ENCODE measurements at places on chromosomes 3 and 15. TPM values are rescaled to one million over a fixed set of nuclear protein-coding genes. Genes with fewer than 3 reads are reported as not detected.
A peak's percentile ranks its signal among the peaks of the same experiment; 100 is the strongest.

DNA sequence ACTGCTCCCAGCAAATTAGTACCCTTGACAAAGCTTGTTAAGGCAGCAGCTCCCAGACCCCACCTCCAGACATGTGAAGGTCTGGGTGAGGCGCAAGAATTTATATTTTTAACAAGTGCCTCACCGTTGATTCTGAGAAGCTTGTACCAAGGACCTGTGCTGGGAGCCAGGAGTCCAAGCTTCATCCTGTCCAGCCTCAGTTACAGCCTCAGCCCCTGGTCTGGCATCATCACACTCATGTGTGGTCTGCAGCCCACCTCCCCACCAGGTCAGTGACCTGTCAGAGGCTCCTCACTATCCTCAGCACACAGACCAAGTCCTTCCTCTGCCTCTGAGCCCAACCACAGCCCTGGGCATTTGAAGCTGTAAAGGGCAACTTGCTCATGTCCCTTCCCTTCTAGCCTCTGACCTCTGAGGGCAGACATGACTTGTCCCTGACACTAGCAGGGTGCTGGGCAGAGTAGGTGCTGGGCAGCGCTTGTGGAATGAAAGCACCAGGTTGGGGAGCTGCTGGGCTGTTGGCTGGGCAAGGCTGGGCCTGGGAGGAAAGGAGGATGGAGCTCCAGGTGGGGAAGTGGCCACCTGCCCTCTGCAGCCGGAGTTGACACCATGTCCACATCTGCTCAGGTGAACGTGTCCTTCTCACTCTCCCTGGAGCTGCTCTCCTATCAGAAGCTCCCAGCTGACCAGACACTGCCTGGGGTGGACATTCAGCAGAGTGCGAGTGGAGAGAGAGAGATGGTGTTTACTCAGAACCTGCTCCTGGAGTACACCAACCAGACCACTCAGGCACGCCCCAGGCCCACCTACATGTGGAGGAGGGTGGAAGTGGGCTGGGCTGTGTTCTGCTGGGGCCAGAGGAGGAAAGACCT, 16.9 kb downstream of the ACAA1 start:
- no peak overlapping the region for H3K4me3 ChIP-seq
- H3K27ac ChIP-seq: no peak overlapping the region
- H3K36me3 ChIP-seq: no peaks in the 10 kb centered on the region
- no peak for DNase-seq

DNA sequence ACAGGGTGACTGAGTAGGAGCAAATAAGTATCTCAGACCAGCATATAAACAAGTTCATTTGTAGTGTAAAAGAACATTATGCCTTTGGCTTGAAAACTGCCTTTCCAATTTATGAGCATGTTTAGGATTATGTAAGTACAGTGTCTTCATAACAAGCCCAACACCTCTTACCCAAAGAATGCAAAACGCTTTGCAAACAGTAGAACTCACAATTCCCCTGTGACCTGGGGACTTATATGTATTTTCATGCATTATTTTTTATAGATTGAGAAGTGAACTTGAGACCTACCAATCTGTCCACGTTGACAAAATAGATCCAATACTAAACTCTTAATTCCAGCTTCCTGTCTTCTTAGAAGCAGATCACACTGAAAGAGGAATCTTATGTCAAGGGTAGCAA, 202.1 kb downstream of the TP63 start:
- no peaks in the 10 kb centered on the region for H3K27me3 ChIP-seq
- DNase-seq: no peak
- no peak overlapping the region for H3K4me3 ChIP-seq
- no peaks in the 10 kb centered on the region for H3K36me3 ChIP-seq
- no peaks in the 10 kb centered on the region for H3K4me1 ChIP-seq

DNA sequence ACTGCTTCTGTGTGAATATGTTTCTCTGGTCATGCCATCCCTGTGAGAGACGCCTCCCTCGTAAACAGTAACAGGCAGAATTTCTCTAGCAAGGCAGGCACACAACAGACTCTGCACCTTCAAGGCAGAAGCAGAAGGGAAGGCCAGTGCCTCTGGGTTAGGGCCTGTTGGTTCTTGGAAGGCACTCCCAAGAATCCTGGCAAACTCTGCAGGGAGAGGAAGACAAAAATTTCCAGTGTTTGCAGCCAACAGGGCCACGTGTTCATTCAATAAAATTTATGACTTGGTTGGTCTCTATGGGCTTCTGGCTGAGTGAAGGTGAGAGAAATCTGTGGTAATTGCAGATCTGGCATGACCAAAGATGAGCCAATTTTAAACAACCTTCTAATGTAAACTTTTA, 39.3 kb downstream of the NFKBIZ start:
- no peaks in the 10 kb centered on the region for H3K27me3 ChIP-seq
- H3K27ac ChIP-seq: peak overlapping the region; percentile 57
- no peak overlapping the region for H3K4me3 ChIP-seq
- DNase-seq: peak; percentile 63

Gene CLDN1
- 0.95 TPM for total RNA-seq

DNA sequence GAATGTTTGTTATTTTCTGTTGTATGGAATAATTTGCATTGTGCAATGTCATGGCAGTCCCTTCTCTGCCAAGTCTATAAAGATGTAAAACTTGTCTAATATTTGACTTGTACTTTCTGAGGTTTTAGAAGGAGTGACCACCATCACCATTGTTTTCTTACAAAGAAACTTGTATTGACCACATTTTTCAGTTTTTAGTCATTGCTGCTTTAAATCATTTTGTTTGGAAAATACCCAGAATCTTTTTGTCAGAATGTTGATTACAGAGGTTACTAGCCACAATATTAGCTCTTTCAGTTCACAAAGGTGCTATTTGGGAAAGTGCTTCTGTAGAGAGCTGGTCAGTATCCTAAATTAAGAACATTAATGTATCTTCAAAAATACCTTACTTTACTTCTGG, 532.4 kb upstream of the GBE1 start:
- H3K4me1 ChIP-seq: no peaks in the 10 kb centered on the region
- no peak for DNase-seq
- H3K4me3 ChIP-seq: no peak overlapping the region
- H3K27ac ChIP-seq: no peak overlapping the region

GRCh38 chr15:99973351-99973750, 240.1 kb upstream of the LYSMD4 start:
- H3K27me3 ChIP-seq: no peaks in the 10 kb centered on the region
- DNase-seq: no peak
- no peak overlapping the region for H3K27ac ChIP-seq
- H3K4me1 ChIP-seq: no peaks in the 10 kb centered on the region
- H3K36me3 ChIP-seq: no peaks in the 10 kb centered on the region

DNA sequence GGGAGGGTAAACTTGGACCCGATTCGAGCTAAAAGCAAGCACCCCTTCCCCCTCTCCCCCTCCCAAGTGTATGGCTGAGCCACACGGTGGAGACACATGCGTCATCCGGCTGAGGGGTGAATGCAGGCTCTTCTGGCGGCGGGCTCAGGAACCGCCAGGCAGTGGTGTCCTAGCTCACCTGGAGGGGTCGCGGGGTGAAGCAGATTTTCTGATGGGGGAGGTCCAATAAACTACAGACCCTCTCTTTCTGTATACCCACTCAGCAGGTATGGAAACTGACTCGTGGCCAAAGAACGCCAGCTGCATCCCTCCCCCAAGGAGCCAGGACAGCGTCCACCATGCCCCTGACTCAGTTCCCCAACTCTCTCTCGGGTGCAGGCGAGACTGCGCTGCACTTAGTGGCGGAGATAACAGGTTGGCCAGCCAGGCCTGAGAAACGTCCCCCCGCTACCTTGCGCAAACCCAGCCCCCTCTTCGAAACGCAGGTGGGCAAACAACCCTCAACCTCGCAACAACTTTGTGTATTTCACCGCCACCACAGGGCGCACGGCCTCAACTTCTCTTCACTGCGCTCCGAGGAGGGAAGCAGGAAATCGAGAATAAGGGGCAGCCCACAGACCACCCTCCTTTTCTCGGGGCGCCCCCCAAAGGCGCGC, 1.3 kb downstream of the MAGI1 start:
- no peaks in the 10 kb centered on the region for H3K4me1 ChIP-seq
- H3K4me3 ChIP-seq: peak overlapping the region; percentile 74
- H3K27me3 ChIP-seq: no peaks in the 10 kb centered on the region
- DNase-seq: peak; percentile 60
- H3K36me3 ChIP-seq: no peaks in the 10 kb centered on the region
- H3K27ac ChIP-seq: peak overlapping the region; percentile 95

DNA sequence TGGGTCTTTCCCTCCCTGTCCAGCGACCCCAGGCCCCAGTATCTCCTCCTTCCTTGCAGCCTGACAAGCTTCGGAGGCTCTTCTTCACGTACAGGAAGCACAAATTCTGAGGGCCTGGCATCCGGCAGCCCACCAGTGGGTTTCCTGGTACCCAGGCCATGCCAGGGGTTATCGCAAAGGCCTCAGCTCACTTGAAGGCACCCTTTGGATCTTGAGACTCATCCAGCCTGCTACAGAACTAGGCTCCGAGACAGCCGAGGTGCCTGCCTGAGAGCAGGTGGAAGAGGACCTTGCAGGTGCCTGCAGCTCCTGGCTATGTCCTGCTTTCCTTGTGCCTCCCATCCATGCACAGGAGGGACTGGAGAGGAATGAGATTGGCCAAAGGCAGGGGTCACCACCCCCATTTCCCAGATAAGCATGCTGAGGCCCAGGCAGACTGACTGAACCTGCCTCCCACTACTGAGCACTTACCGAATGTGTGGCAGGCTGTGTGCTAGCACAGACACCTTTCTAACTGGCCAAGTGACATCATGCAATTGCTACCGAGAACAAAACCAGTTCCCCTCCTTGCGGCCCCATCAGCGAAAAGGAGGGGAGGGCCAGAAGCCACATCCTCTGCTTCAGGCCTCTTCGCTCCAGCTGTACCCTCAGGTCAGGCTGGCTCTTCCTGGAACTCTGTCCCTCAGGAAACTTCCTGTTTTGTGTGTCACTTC, 11.2 kb downstream of the SH2D7 start:
- DNase-seq: peak; percentile 61
- no peaks in the 10 kb centered on the region for H3K36me3 ChIP-seq

- no peaks in the 10 kb centered on the region for H3K36me3 ChIP-seq
- peaks cover 3% of the 10 kb centered on the region for H3K4me1 ChIP-seq
- no peaks in the 10 kb centered on the region for H3K27me3 ChIP-seq
- no peak overlapping the region for H3K4me3 ChIP-seq
- DNase-seq: no peak
These were observed 554.2 kb downstream of the TUSC7 start for GRCh38 chr3:117263745-117264144.

- no peaks in the 10 kb centered on the region for H3K36me3 ChIP-seq
- no peak overlapping the region for H3K4me3 ChIP-seq
- no peak overlapping the region for H3K27ac ChIP-seq
- peak; percentile 2 for DNase-seq
- H3K4me1 ChIP-seq: no peaks in the 10 kb centered on the region
- H3K27me3 ChIP-seq: no peaks in the 10 kb centered on the region
These were observed 55.1 kb downstream of the EXOG start for GRCh38 chr3:38551026-38551832.

Gene COL6A5
- not detected for total RNA-seq

DNA sequence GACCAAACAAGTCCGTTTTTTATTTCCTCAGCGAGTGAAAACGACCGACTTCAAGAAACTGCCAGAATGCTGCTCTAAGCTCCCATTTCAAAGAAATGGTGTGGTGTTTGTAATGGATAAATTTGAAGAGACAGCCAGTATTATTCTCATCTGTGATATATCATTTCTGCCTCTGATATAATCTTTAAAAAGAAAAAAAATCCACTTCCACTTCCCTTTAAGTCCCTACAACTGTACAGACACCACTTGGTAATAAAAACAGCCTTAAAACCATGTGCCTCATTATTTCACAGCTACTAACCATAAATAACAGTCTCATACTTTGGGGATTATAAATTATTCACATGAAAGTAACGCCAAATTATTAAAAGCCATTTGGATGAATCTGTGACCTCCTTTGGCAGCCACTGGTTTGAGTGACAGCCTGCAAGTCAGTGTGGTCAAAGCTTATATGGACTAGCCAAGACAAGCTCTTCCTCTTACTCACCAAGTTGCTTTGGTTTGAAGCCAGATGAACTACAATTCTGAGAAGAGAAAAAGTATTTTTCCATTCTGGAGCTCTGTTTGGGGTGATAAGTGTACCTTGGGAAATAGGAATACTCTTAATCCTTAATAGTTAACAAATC, 168.0 kb downstream of the SHOX2 start:
- no peaks in the 10 kb centered on the region for H3K4me1 ChIP-seq
- H3K4me3 ChIP-seq: no peak overlapping the region
- H3K27me3 ChIP-seq: no peaks in the 10 kb centered on the region
- no peak overlapping the region for H3K27ac ChIP-seq
- DNase-seq: no peak
- H3K36me3 ChIP-seq: no peaks in the 10 kb centered on the region

DNA sequence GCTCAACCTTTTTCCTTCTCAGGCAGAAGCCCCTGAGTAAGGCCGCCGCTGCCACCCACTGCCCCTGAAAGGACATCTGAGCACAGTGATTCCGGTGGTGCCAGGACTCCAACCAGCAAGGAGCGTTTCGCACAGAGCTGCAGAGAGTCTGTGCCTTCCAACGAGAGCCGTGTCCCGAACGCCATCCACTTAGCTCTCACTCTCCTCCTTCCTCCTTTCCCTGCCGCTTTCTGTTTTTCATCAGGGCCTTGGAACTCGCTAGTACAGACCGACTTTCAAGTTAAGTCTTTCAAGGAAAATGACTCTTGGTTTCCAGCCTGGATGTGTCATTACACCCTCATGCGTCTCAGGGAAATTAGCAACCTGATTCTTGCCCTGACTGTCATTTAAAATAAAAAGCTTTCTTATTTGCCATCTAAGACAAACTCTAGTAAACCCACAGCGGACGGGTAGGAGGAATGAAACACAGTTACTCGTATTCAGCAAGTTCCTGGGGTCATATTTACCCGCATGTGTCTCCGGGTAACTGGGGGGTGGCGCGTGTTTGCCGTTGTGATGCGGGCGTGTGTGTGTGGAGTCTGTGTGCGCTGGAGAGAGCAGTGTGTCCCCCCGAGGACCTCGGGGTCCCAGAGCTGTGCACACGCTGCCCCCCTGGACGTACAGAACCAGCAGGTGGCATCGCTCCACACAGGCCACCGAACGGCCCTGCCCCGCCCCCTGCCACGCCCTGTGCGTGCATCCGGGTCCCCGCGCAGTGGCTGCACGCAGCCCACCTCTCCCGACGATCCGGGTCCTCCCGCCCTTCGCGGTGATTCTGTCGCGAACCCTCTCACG, 30.4 kb upstream of the ALDH1A3 start:
- peak overlapping the region; percentile 58 for H3K27ac ChIP-seq
- H3K4me1 ChIP-seq: peaks cover 7% of the 10 kb centered on the region
- DNase-seq: peak; percentile 72
- peak overlapping the region; percentile 49 for H3K4me3 ChIP-seq

DNA sequence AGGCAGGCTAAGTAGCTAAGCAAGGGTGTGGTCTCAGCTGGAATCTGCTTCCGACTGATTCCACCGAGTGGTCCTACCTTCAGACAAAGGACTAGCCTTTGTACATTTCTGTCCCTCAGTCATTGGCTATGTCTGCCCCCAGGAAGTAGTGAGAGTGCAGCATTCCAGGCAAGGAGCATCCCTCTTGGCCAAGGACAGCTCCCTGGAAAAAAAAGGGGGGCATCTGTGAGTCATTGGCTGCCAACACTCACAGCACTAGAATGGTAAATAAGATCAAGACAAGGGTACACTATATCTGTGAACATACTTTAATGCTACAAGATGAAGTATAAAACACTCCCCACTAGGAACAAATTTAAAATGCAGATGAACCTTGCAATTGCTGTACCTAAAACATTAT, 66.8 kb downstream of the STAC start:
- H3K27ac ChIP-seq: no peak overlapping the region
- H3K4me1 ChIP-seq: no peaks in the 10 kb centered on the region
- DNase-seq: no peak
- H3K36me3 ChIP-seq: no peaks in the 10 kb centered on the region
